ELF-1 (cell line): ENCODE measurements at places on chromosomes 6 and 20.

- DNase-seq: no peak
These were observed 47.7 kb downstream of the SCML4 start for GRCh38 chr6:107776415-107776814.

- DNase-seq: no peak
These were observed 41.1 kb downstream of the RRBP1 start for GRCh38 chr20:17640875-17641378.

DNA sequence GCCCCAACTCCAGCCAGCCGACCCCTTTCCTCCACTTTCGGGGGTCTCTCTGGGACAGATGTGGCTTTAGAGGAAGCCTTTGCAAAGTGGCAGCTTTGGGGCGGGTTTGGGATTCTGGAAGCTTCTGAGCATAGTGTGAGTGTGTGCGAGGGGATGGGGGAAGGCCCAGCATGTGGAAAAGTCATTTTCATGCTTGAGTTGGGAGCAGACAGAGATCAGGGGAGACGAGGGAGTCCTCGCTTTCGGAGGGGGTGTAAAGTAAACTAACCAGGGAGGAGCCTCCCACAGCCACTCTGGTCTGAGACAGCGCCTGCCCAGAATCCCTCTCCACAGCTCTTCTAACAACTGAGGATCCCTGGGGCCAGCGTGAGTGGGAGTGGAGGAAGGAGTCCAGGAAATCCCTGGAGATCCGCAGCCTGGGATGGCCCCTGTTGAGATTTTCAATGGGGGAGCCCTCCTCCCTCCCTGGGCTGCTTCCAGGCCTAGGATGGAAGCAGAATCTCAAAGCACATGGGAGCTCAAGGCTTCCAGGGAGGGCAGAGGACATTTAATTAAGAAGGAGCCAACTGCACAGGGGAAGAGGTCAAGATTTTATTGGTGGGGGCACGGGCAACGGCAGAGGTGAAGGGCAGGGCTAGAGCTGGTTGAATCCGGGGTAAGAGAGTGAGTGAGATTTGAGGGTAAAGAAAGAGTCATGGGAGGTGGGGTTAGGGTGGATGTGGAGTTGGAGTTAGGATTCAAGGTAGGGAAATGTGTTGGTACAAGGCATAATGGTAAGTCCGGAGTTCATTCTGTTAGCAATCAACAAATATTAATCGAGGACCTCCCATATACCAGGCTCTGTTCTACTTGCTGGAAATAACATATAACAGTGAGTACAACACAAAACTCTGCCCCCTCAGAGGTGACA, 102.3 kb upstream of the FOXP4 start:
- no peak for DNase-seq

GRCh38 chr6:74044417-74045096, 348.6 kb downstream of the CD109 start:
- DNase-seq: no peak

DNA sequence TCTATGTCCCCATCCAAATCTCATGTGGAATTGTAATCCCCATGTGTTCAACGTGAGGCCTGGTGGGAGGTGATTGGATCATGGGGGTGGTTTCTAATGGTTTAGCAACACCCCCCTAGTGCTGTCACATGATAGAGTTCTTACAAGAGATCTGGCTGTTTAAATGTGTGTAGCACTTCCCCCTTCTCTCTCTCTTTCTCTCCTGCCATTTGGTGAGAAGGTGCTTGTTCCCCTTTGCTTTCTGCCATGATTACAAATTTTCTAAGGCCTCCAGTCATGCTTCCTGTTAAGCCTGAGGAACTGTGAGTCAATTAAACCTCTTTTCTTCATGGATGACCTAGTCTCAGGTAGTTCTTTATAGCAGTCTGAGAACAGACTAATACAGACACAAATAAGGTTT, 165.4 kb downstream of the OGFRL1 start:
- no peak for DNase-seq

DNA sequence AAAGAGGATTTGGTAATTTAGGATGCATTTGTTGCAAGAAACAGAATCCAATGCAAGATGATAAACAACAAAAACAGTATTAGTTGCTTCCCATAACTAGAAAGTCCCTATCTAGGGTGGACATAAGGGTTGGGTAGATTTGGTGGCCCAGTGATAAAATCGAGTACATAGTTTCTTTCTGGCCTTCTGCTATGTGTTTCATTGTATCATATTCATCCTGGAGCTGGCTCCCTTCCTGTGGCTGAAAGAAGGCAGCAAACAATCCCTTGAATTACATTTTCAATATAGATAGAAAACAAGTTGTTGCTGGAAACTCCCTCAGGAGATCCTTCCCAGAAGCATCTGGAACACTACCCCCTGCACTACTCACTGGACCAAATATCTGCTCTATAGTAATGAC, 135.1 kb downstream of the ID4 start:
- no peak for DNase-seq

- DNase-seq: peak; percentile 94
These were observed 20.6 kb upstream of the HLA-F start for GRCh38 chr6:29702519-29703103.

GRCh38 chr6:33206864-33207551, 1.3 kb upstream of the RING1 start:
- no peak for DNase-seq

DNA sequence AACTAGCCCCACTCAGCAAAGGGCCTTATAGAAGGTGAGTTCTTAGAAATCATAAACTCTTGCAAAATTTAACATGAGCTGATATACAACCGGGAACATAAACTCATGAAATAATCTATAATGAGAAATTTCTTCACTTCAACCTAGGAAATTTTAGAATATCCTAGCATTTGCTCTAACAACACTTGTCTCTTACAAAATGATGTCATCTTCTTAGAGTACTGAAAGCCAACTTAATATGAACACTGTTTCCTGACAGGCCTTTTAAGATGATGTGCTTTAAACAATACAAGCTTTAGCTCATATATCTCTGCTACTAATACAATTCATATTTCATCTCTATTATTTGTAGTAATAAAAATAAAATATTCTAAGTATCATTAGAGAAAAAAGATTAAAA, 932 bp downstream of the PACRG start:
- DNase-seq: no peak

- DNase-seq: no peak
These were observed 32.4 kb downstream of the AAR2 start for GRCh38 chr20:36268440-36269342.

GRCh38 chr6:44190715-44191114, 26.0 kb upstream of the MYMX start:
- no peak for DNase-seq

- no peak for DNase-seq
These were observed 164.1 kb downstream of the TAF4 start for GRCh38 chr20:61901392-61902220.

- DNase-seq: no peak
These were observed 72.1 kb upstream of the PMEPA1 start for GRCh38 chr20:57781901-57782300.

- peak; percentile 55 for DNase-seq
These were observed 137.6 kb upstream of the RIN2 start for GRCh38 chr20:19620446-19620845.

- no peak for DNase-seq
These were observed 427.5 kb downstream of the PHF3 start for GRCh38 chr6:64062960-64063683.

DNA sequence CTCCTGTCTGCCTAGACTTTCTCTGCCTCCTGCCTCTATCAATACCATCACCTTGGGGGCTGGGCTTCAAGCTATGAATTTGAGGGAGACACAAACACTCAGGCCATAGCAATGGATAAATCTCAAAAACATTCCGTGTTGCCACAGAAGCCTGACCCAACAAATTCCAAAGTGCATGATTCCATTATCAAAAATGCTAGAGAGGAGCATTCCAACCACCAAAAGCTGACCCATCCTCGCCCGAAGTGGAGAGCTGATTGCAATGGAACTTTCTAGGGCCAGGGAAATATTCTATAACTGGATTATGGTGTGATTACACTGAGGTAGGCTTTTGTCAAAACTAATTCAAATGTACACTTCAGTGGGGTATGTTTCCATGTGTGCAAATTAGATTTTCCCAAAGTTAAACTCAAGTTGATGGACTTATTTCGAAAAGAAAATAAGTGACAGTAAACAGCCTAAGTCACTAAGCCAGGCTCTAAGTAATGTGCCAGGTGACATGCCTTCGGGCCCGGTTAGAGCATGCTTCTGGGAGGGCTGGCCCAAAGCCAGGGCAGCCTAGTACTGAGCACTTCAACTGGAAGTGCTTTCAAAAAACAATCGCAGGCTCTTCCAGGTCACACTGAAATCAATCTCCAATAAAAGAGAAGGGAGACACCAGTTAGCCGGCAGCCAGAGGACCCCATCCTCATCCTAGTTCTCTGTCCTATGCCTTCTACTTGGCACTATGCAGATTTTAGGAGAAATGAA, 142.3 kb downstream of the TBXT start:
- no peak for DNase-seq

DNA sequence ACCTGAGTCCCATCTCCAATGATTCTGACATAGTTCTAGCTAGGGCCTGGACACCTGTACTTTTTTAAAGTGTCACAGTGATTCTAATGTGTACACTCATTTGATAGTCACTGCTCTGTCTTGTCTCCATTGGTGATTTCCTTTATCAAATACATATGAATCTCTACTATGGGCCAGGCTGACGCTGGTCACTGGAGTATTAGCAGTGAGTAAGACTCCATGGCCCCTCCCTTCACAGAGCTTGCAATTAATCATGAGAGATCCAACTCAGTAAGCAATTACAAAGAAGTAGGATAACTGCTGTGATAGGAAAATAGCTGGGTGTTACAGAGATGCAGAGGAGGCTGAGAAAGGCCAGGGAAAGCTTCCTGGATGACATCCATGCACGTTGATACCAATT, 19.3 kb upstream of the SASH1 start:
- no peak for DNase-seq

- DNase-seq: peak; percentile 86
These were observed 33.4 kb downstream of the SNAI1 start for GRCh38 chr20:50015993-50016770.

DNA sequence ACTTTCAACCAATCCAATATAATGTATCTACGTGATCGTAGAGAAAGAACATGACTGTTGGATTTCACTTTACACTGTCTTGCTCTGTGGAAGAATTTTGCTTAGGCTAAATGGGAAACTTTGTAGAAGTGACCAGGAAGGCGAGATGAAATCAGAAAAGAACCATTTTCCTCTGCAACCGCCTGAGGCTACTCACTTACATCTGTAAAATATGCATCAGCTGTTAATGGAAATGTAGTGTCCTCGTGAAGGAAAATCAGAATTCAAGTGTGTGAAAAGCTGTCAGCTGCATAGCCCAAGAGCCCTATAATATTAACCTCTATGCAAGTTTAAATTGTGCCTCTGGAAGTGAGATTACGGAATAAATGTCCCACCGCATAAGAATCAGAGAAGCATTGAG, 277.9 kb downstream of the C6orf118 start:
- DNase-seq: no peak

GRCh38 chr6:83071707-83072106, 4.2 kb downstream of the DOP1A start:
- DNase-seq: no peak

DNA sequence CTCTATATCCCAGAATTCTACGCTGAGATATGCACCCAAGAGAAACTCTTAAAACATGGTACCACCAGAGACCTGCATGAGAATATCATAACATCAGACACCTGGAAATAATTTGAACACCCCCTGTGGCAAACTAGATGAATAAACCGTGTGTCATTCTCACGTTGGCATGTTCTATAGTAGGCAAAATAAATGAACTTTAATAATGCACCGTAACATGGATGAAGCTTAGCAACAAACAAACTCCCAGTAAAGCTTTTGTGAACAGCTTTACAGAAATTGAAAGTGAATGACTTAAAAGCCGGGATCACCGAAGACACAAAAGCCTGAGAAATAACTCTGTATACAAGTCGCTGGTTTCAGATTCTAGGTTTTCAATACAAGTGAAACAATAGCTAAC, 1166.8 kb upstream of the CITED2 start:
- no peak for DNase-seq

GRCh38 chr20:41185013-41185757, 47.8 kb downstream of the PLCG1 start:
- no peak for DNase-seq

- peak; percentile 66 for DNase-seq
These were observed 398 bp downstream of the ZBTB2 start for GRCh38 chr6:151390851-151391470.

DNA sequence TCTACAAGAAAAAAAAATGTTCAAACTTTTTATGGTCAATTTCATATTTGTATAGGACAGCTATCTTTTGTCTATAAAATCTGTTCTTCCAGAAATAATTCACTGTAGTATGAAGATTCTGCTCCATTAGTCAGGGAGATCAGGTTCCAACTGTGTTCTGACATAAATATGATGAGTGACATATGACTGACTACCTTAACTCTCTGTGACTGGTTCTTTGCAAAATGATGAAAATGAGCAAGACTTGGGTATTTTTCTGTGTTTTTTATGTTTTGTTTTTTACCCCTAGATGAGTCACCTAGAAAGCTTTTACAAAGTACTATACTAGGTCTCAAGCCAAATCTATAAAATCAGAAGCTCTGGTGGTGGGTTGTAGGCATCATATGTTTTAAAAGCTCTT, 229.6 kb downstream of the MMUT start:
- no peak for DNase-seq

DNA sequence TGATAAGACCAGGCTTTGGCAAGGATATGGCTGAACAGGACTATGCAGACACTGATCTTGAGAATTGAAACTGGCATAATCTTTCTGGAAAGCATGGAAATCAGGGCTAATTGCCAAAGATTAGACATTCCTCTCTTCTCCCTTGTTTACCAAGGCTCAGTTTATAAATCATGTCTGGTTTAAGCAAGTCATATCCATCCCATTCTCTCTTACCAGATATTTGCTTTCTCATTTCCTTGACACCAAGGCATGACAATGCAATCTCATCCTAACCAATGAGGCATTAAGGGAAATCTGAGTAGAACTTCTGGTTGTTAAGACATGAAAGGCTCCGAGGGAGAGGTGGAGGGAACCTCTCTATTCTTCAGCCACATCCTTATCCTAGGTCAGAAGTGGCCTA, 110.3 kb upstream of the CEP85L start:
- no peak for DNase-seq

DNA sequence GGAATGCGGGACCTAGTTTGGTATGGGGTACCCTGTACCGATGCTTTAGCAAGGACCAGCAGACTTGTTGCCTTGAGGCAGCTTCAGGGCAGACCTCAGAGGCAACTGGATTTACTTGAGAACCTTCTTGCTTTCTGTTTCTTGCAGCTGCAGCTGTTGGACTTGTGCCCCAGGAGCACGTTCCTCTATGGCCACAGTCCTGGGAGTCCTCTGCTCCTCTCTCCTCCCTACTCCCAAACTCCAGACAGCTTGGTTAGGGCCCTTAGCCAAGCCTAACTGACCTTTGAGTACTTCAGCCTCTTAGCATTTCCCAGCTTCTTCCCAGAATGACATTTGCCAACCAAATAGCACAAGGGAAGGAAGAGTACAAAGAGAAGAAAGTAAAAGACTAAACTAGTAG, 34.7 kb downstream of the GHRH start:
- DNase-seq: no peak

GRCh38 chr6:37170273-37171200, 585 bp downstream of the PIM1 start:
- peak; percentile 77 for DNase-seq

- DNase-seq: no peak
These were observed 689.6 kb downstream of the DHX35 start for GRCh38 chr20:39651645-39652325.
